ENCODE measurements at places on chromosomes 12 and 14.

GRCh38 chr12:8556531-8557097 is 15.9 kb upstream of the CLEC4E start:
- DNase-seq: no peak

GRCh38 chr12:111761099-111761498 is 5.6 kb upstream of the ALDH2 start:
- DNase-seq: no peak

- no peak for DNase-seq
Observed at GRCh38 chr12:68508576-68508975, 102.1 kb upstream of the RAP1B start.

- DNase-seq: no peak
Observed at GRCh38 chr12:105822131-105823105, 316.3 kb downstream of the NUAK1 start.

DNA sequence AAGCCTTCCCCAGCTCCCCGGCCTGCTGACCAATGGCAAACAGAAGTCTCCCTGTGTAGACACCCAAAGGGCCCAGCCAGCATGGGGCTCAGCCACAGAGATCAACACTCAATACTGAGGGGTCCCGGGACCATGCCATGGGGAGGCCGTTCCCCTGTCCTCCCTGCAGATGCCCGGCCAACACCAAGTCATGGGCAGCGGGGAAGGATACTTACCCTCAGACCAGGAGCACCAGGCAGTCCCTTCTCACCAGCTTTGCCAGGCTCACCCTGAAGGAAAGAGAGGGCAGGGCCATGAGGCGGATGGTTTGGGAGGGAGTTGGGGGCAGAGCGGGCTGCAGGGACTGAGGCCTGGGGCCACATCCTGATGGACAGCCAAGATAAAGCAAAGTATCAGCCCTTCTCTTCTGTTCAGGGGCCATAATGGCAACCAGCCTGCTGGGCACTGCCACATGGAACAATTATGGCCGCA is 19.9 kb downstream of the COL2A1 start:
- DNase-seq: no peak

DNA sequence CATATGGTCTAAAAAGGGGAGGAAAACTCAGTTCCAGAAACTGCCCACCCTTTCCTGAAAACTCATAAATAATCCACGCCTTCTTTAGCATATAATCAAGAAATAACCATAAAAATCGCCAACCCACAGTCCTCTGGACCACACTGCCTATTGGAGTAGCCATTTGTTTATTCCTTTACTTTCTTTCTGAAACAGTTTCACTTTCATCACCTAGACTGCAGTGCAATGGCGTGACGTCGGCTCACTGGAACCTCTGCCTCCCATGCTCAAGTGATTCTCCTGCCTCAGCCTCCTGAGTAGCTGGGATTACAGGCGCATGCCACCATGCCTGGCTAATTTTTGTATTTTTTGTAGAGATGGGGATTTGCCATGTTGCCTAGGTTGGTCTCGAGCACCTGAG is 44.2 kb downstream of the CLMN start:
- no peak for DNase-seq

GRCh38 chr14:100914597-100915021 is 11.1 kb upstream of the RTL1 start:
- no peak for DNase-seq

- DNase-seq: no peak
Observed at GRCh38 chr12:95962222-95962621, 19.1 kb downstream of the AMDHD1 start.

GRCh38 chr14:25516838-25517237 is 466.9 kb upstream of the STXBP6 start:
- peak; percentile 57 for DNase-seq

- DNase-seq: no peak
Observed at GRCh38 chr12:105850103-105850968, 288.4 kb downstream of the NUAK1 start.

- DNase-seq: no peak
Observed at GRCh38 chr14:91326514-91327249, 82.2 kb upstream of the GPR68 start.

GRCh38 chr14:52018252-52018651 is 28.9 kb downstream of the RTRAF start:
- DNase-seq: no peak

DNA sequence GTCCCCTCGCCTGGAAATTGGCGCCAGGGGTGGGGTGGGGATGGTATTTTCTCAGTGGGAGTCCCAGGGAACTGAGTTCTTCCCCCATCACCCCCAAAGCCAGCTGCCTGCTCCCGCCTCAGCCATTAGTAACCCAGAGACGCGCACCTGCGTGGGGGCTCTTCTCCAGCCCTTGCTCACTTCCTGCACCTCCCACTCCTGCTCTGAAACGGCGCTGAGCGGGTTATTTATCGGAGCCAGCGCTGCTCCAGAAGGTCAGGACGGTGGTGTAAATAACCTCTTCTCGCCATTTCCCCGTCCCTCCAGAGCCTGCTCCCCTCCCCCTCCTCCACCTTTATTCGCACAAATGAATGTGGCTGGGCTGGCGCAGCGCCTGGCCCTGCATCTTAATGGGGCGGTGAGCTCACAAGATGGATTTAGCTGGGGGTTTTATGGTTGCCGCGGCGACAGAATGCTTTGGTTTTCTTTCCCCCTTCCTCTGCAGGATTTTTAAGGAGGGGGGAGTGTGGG is 12.2 kb downstream of the GPR84 start:
- DNase-seq: peak; percentile 40

DNA sequence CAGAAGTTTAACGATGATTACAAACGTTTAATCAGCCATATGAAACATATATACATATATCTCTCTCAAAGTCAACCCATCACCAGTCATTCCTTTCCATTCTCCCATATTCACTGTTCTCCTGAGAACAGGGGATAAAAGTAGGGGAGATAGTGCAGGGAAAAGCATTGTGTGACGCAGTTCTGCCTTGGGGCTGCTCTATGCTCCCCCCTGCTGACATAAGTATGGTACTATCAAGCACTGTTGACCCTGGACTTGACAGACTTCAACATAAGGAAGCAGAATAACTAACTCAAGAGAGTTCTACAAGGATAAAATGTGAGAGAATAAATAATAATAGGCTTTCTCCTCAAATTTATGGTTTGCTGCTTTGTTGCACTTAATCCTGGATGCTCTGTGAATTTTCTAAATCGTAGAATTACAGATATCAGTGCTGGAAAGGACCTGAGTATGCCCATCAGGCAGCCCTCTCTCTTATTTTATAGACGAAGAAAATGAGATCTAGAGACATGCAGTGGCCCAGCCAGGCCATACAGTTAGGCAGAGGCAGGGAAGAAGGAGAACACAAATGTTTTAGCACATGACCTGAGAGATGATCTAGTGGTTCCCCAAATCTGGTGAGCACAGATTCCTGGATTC is 87.2 kb downstream of the SCN8A start:
- peak; percentile 61 for DNase-seq
